PC-3 (cell line): ENCODE measurements at places on chromosomes 11 and 22. TPM values are rescaled to one million over a fixed set of nuclear protein-coding genes. Genes with fewer than 3 reads are reported as not detected.

The TBX10 gene
- total RNA-seq: not detected in 2 replicates

The NCAM1 gene
- not detected in 2 replicates for total RNA-seq

The CARD16 gene
- not detected in 2 replicates for total RNA-seq

The SLC35E4 gene
- 16.8 and 18.1 TPM in 2 replicates for total RNA-seq

The ANO1 gene
- 184 and 244 TPM in 2 replicates for total RNA-seq

The FOLH1 gene
- total RNA-seq: 0.58 TPM in 1 of 2 replicates, not detected in the other

The IFITM5 gene
- total RNA-seq: not detected in 2 replicates

The DBX1 gene
- not detected in 2 replicates for total RNA-seq

The MMP1 gene
- 6.5 and 7.3 TPM in 2 replicates for total RNA-seq

The UPK2 gene
- 0.44 TPM in 1 of 2 replicates, not detected in the other for total RNA-seq

The GPHA2 gene
- total RNA-seq: not detected in 2 replicates

The MFRP gene
- not detected in 2 replicates for total RNA-seq

The RAG2 gene
- not detected in 2 replicates for total RNA-seq

The OR56A1 gene
- total RNA-seq: not detected in 2 replicates

The OR4S2 gene
- total RNA-seq: not detected in 2 replicates

The OR6T1 gene
- not detected in 2 replicates for total RNA-seq

The SLC7A4 gene
- not detected in 2 replicates for total RNA-seq

The SLN gene
- total RNA-seq: 0.40 TPM in 1 of 2 replicates, not detected in the other

The ANO5 gene
- not detected in 2 replicates for total RNA-seq

The LRP4 gene
- 0.87 and 3.1 TPM in 2 replicates for total RNA-seq

The PATE2 gene
- not detected in 2 replicates for total RNA-seq

The FOLR3 gene
- not detected in 2 replicates for total RNA-seq

The EML3 gene
- 32.8 and 50.6 TPM in 2 replicates for total RNA-seq

The TRPM5 gene
- total RNA-seq: 0.06 TPM in 1 of 2 replicates, not detected in the other

The PRDM11 gene
- total RNA-seq: 5.0 and 6.3 TPM in 2 replicates

The FDXACB1 gene
- total RNA-seq: 2.5 and 3.0 TPM in 2 replicates
